Fibroblast of skin of left quadriceps (primary cell): ENCODE measurements at places on chromosomes 1 and 21.

DNA sequence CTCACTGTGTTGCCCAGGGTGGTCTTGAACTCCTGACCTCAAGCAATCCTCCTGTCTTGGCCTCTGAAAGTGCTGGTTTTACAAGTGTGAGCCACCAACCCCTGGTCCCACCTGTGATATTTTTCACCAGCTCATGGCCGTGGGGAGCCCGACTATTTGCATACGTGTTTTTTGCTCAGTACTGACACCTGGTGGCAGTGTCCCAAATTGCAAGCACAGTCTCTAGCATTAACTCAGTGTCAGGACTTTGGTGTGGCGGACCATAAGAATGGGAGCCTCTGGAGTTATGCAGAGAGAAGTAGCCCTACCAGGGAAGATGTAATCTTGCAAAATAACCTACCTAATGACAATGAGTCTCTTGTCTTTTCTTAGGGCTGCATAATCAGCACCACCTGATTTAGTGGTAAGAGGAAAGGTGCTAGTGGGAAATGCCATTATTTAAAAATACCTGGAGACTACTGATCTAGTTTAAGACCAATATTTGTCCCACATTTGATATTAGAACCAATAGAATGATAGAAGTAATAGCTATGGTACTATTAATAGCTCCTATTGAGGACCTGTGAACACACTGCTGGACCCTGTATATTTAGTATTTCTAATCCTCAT lies 305.4 kb downstream of the DISC1 start:
- no peak for DNase-seq

- no peak for DNase-seq
These were observed 108.8 kb downstream of the ITSN1 start for GRCh38 chr21:33751120-33751519.

DNA sequence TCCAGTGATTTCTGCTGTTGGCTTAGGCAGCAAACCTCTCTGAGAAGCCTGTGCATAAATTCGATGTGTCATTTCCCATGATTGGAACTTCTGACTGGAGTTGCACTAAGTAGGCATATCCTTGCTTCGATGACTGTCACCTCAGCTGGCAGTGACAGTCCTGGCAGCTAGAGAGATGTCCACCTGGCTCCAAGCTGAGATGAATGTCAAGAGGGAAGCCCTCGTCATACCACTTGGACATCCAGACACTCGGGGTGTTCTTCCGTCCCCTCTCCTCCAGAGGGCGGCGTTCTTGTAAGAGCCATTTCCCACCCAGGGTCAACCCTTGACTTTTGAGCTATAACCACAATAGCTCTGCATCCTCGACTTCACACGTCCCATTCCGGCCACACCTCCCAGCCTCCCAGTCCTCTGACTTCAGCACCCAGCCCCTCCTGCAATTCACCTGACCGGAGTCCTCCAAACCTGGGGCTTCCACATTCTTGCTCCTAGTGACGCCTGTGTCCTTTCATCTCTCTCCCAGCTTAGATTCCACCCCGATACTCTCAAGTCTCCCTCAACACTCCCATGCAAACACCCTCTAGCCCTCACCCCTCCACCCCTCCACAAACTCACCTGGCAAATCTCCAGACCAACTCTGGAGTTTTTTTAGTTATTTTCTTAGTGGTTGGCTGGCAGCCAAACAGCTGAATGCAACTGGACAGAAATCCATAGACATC lies 17.3 kb downstream of the CA6 start:
- DNase-seq: no peak

GRCh38 chr1:21937372-21938121 lies 437 bp upstream of the HSPG2 start:
- peak; percentile 81 for DNase-seq

GRCh38 chr1:61131716-61132115 lies 49.4 kb downstream of the NFIA start:
- DNase-seq: peak; percentile 30

GRCh38 chr1:86508583-86508969 lies 38.3 kb upstream of the CLCA4 start:
- peak; percentile 32 for DNase-seq

- peak; percentile 76 for DNase-seq
These were observed 51.0 kb downstream of the GADD45A start for GRCh38 chr1:67735806-67736627.

DNA sequence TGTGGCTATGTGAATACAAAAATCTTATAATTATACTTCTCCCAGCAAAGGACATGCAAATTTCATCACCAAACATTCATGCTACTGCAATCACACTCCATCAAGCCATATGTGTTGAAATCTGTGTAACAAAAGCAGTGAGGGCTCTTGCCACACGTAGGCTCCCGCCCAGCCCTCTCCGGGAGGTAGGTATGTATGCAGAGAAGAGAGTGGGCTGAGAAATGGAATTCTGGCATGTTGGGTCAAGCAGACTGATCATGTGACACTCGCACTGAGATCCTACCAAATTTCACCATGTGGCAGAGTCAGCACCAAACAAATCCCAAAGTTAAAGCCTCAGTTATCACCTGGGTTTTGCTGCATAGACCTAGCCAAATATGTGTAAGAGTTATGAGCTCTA lies 49.7 kb downstream of the APP start:
- DNase-seq: no peak

DNA sequence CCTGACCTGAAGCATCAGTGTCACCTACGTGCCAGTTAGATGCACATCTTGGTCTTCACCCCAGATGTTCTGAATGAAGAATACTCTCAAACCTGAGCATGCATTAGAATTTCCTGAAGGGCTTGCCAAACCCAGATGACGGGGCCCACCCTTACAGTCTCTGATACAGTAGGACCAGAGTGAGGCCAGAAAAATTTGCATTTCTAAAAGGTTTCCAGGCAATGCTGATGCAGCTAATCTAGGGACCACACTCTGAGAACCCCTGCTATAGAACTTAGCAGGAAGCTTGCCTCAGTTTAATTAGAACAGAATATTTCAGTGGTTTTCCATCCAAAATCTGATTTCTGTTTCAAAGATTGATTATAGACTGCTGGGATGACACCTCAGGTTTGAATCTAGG lies 9.9 kb upstream of the CTBS start:
- no peak for DNase-seq

DNA sequence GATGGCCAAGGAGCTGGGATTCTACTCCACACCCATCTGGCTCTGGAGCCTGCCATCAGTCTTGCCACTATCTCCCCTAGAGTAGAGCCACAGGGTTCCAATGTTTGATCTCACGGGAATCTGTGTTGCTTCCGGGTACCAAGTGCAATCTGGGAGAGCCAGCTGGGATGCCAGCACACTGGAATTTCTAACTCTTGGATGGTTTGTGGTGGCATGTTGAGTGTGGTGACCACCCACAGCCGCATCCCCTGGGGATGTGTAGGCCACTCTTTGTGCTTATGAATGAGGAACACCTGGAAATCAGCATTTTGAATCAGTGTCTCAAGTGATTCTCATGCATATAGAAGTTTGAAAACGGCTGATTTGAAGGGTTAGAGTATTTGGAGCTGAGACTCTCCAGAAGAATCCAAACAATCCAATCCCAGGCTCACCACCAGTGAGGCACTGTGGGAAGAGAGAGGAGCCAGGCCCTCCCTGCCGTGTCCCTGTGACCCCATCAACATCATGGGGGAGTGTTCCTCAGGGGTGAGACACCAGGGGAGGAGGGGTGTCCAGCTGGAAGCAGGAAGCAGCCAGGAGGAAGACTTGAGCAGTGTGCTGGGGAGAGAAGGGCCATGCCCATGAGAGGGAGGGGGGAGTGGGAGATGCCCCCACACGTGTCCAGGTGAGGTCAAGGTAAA lies 13.4 kb downstream of the FBLIM1 start:
- no peak for DNase-seq

- peak; percentile 26 for DNase-seq
These were observed 391.6 kb upstream of the VAMP3 start for GRCh38 chr1:7379441-7379971.

DNA sequence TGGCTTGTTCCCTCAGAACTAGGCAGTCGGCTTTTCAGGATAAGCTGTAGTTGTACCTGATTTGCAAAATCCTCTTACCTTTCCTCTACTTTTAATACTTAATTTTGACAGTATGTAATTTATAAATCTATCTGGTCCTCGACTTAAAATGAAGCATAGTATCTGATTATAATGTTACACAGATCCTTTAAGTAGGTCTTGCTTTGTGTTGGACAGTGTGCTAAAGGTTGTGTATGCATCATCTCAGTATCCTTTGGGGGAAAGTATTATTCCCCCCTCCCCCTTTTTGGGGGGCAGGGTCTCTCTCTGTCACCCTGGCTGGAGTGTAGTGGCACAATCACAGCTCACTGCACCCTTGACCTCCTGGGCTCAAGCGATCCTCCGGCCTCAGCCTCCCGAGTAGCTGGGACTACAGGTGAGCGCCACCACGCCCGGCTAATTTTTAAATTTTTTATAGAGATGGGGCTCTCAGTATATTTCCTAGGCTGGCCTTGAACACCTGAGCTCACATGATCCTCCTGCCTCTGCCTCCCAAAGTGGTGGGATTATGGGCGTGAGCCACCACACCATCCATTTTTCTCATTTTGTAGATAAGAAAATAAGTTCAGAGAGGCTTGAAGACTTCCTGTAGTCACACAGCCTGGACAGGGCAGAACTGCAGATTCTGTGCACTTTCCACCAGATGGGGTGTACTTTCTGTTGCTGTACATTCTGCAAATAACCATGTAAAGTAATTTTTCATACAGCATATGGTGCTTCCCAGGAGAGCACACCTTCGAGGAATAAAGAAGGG lies 791 bp upstream of the STX6 start:
- DNase-seq: no peak

GRCh38 chr21:17900281-17900989 lies 81.3 kb upstream of the C21orf91 start:
- DNase-seq: no peak

DNA sequence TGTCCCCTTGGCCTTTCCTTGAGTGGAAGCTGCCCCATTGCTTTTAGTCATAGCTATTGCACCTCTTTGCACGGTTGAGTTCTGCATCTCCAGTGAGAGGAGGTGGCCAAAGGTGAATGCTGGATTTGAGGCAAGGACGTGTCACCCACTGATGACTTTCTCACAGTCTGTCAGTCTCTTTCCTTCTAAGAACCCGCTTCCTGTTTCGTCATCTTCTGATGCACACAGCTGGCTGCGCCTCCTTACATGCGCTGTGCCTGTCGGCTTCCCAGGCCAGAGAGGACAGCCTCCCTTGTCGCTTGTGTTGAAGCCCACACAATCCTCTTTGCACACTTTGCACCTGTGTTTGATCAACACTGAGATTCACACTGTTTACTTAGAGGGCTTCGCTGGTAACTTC lies 41.8 kb upstream of the PWP2 start:
- DNase-seq: no peak

- no peak for DNase-seq
These were observed 22.4 kb downstream of the CAPZB start for GRCh38 chr1:19462781-19463503.

DNA sequence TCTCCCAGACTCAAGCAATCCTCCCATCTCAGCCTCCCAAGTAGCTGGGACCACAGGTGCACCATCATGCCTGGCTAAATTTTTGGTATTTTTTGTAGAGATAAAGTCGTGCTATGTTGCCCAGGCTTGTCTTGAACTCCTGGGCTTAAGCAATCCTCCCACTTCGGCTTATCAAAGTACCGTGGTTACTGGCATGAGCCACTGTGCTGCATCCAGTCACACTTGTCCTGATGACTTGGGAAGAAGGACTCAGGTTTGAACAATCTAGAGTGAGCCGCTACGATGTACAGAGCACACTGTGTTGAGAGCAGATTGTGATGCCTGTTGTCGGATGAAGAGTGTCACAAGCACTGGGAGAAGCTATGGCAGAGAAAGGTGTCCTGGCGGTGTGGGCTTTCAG lies 27.2 kb downstream of the RNF187 start:
- DNase-seq: no peak

DNA sequence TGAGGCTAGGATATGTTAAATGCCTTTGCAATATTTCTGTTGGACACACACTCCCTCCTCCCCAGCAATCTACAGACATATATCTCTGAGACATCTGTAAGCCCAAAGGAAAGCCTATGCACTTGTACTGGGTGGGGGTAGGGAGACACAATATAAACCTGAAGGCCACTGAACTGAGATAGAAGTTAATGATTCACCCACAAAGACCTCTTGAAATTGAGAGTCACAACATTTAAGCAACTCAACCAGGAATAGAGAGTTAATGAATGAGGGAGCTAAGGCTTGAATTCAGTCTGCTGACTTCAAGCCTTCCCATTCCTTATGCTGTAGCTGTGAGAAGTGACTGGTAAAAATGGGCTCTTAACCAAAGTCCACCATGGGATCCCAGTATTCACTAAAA lies 5.0 kb downstream of the OR10J1 start:
- DNase-seq: no peak
